ENCODE measurements at places on chromosomes 6 and 20. TPM values are rescaled to one million over a fixed set of nuclear protein-coding genes. Genes with fewer than 3 reads are reported as not detected.

The KIAA1755 gene
- total RNA-seq: 4.7 TPM

The TSHZ2 gene
- total RNA-seq: 3.1 TPM

The TRIM40 gene
- not detected for total RNA-seq

The BCAS1 gene
- total RNA-seq: not detected

The AGER gene
- total RNA-seq: 0.30 TPM

The LIME1 gene
- total RNA-seq: 5.2 TPM

The STXBP5 gene
- total RNA-seq: 81.3 TPM

The WFDC2 gene
- not detected for total RNA-seq

The DCDC2 gene
- total RNA-seq: 0.03 TPM

The XRN2 gene
- total RNA-seq: 73.4 TPM

The MAP1LC3A gene
- 28.3 TPM for total RNA-seq

The FBXO5 gene
- total RNA-seq: 2.9 TPM

The PTPRT gene
- under 0.01 TPM for total RNA-seq

The DHX35 gene
- 9.0 TPM for total RNA-seq

The OPRM1 gene
- not detected for total RNA-seq

The TXLNB gene
- total RNA-seq: 0.03 TPM

The LAMA4 gene
- total RNA-seq: 518 TPM

The ISM1 gene
- total RNA-seq: under 0.01 TPM

The EPB41L1 gene
- 42.2 TPM for total RNA-seq

The FILIP1 gene
- total RNA-seq: 0.33 TPM

The ALDH5A1 gene
- total RNA-seq: 1.9 TPM

The FAM209A gene
- total RNA-seq: not detected

The GHRH gene
- not detected for total RNA-seq

The PSMB8 gene
- 33.5 TPM for total RNA-seq

The XKR7 gene
- not detected for total RNA-seq

The CHMP4B gene
- total RNA-seq: 35.1 TPM

The HLA-DRB1 gene
- total RNA-seq: 1.3 TPM

The POPDC3 gene
- 14.8 TPM for total RNA-seq

The SAPCD1 gene
- 0.79 TPM for total RNA-seq

The SLC22A7 gene
- not detected for total RNA-seq

The SAYSD1 gene
- 11.1 TPM for total RNA-seq

The SLC16A10 gene
- not detected for total RNA-seq

The RNF144B gene
- 2.7 TPM for total RNA-seq

The MTG2 gene
- 19.2 TPM for total RNA-seq

The NHLRC1 gene
- 2.6 TPM for total RNA-seq

The RAMACL gene
- 2.0 TPM for total RNA-seq

The ABHD16B gene
- not detected for total RNA-seq

All from smooth muscle cell of the pulmonary artery (primary cell).